Activated CD4-positive, alpha-beta T cell treated with anti-CD3 and anti-CD28 coated beads for 4 hours (primary cell): ENCODE measurements at places on chromosomes 4 and X.
A peak's percentile ranks its signal among the peaks of the same experiment; 100 is the strongest.

DNA sequence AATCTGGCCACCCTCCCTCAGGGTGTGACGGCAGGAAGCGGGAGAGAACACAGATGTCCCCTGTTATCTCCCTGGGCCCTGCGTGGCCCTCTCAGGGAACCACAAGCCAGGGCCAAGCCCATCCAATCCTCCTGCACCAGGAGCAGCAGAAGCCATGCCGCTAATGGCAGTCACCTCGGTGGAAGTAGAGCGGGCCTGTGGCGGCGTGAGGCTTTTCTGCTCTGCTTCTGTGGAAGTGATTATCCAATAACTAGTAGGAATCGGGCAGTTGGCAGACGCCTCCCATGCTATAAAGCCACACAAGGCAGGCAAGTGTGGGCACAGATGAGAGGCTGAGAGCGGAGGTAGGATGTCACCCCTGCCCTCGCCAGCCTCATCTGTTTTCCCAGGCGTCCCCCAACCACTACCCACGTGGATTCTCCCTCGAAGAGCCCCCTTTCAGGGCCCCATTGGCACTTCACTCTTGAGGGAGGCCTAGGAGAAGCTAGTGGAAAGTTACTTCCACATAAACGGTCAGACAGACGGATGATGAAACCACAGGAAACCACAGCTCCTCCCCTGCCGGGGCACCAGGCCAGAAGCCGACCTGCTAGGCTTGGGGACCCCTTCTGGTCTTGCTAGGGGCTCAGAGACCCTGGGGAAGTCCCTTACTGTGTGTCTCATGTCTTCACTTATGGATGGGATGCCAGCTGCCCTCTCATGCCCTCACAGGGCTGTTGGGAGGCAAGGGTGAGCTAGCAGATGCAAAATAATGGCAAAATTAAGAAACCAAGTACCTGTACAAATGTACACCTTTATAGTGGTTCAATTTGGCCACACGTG is 18.8 kb upstream of the TMSB4X start:
- DNase-seq: peak; percentile 50

DNA sequence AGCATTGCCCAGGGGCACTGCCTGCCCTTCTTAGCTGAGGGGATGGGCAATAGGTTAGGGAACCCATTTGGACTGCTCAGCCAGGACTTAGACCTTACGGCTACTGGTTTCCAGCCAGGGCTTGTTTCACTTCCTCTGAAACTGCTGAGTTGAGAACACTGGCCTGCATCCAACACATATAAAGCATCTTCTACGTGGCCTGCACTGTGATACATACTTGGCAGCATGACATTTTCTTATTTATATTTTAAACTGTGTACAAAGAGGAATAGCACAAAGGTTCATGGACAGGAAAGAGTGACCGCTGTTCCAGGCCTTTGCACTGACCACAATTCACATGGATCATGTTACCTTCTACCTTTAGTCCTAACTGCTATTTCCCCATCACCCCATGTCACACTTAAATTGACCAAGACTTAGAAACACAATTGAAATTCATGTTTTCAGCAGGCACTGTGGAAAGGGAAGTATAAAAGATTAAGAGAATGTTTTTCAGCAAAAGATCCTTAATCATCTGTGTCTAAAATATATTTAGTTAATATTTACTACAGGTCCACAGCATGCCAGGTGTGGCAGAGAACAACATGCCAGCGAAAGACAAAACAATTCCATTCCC is 43.7 kb downstream of the NLGN4X start:
- DNase-seq: no peak

DNA sequence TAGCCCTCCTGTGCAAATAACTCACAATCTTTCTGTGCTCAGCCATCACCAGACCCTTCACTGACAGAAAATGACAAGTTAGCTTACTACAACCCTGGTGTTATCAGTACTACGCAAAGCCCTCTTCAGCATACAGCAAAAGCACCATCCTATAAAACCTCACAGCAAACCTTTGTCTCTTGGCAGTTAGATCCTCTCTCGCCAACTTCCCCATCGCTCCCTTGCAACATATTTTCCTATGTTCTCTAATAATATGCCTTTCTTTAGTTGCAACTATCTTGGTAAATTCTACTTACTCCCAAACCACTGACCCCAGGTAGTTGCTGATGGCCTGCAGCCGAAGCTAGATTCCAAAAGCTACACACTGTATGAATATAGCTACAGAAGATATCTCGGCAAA is 856.9 kb upstream of the FRG1 start:
- no peak for DNase-seq

DNA sequence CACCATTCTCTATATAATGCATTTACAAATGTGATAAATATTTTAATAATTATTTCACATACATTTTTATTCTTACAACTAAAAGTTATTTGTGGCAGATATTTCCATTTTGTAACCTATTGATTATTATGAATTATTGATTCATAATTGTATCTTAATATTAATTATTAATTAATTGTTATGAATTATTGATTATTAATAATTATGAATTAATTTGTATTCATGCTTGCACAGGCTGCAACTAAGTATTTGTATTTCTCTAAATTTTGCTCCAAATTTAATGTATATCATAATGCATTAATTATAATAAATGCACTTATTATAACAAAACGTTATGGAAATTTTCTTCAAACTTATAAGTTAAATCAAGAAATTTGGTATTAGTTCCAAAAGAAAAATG is 929.7 kb downstream of the PCDH7 start:
- DNase-seq: no peak

GRCh38 chrX:136256026-136256425 is 4.8 kb upstream of the MAP7D3 start:
- no peak for DNase-seq

DNA sequence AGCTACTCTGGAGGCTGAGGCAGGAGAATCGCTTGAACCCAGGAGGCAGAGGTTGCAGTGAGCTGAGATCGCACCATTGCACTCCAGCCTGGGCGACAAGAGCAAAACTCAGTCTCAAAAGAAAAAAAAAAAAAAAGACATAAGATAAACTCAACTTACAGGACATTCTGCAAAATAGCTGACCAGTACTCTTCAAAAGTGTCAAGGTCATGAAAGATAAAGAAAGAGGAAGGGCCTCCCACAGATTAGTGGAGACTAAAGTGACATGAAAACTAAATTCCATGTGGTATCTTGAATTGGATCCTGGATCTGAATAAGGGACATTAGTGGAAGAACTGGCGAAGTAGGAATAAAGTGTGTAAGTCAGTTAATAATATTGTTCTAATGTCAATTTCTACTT is 63.3 kb downstream of the ZNF182 start:
- DNase-seq: no peak

DNA sequence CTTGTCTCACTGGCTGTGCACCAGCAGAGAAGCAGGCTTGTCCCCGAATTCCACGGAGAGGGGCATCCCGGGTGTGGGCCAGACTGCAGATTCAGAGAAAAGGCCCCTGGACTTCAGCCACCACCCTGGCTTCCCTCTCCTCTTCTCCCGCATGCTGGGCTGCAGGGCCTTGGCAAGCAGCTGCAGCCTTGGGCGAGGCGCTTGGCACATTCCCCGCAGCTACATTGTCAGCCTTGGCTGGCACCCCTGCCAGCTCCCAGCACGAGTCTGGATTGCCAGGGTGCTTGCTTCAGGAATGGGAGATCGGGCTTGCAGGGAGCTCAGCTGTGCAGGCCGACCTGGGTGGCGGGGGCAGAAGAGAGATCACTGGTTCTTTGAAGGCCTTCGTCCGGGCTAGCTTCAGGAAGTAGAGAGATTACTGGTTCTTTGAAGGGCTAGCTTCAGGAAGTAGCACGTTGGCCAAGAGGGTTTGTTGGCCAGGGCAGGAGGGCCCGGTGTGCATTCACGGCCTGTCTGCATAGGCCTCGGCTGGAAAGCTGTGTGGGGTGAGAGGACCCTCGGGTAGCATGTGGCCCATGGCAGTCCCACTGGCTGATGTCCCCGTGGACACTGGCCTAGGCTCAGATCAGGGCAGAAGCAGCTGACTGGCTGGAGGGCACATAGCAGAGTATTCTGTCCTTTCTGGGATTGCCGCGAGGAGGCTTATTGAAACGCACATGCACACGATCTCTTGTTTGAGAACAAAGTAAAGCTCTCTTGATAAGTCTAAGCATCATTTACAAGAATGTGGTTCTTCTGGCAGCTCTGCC is 2.7 kb downstream of the ABCD1 start:
- DNase-seq: no peak

- peak; percentile 26 for DNase-seq
Observed at GRCh38 chrX:2691543-2692220, 587 bp downstream of the CD99 start.

- no peak for DNase-seq
Observed at GRCh38 chrX:82961129-82961528, 547.0 kb upstream of the POU3F4 start.

- no peak for DNase-seq
Observed at GRCh38 chr4:7530082-7530481, 95.4 kb upstream of the PSAPL1 start.

- DNase-seq: no peak
Observed at GRCh38 chr4:70197842-70198241, 2.3 kb downstream of the ODAM start.

- no peak for DNase-seq
Observed at GRCh38 chrX:146278381-146278780, 460.8 kb downstream of the SLITRK2 start.

DNA sequence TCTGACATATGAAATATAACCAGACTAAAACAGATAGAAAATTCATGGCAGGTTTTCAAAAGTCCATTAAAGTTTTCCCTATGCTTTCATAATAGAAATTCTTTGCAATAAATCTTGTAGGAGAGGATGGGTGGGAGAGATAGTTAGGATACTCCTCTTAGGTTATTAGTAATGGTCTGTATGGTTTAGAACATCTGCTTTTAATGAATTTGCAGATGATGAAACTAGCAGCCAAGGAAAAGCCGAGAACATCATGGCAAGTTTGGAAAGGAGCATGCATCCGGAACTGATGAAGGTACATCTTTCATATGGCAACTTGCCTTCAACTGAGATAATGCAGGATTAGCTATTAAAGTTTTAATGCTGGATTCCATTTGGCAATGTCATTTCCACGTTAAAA is 70.7 kb downstream of the DOCK11 start:
- no peak for DNase-seq

GRCh38 chrX:118904218-118904617 is 70.2 kb upstream of the LONRF3 start:
- no peak for DNase-seq

GRCh38 chr4:76545226-76545884 is 110.3 kb downstream of the SHROOM3 start:
- DNase-seq: no peak

DNA sequence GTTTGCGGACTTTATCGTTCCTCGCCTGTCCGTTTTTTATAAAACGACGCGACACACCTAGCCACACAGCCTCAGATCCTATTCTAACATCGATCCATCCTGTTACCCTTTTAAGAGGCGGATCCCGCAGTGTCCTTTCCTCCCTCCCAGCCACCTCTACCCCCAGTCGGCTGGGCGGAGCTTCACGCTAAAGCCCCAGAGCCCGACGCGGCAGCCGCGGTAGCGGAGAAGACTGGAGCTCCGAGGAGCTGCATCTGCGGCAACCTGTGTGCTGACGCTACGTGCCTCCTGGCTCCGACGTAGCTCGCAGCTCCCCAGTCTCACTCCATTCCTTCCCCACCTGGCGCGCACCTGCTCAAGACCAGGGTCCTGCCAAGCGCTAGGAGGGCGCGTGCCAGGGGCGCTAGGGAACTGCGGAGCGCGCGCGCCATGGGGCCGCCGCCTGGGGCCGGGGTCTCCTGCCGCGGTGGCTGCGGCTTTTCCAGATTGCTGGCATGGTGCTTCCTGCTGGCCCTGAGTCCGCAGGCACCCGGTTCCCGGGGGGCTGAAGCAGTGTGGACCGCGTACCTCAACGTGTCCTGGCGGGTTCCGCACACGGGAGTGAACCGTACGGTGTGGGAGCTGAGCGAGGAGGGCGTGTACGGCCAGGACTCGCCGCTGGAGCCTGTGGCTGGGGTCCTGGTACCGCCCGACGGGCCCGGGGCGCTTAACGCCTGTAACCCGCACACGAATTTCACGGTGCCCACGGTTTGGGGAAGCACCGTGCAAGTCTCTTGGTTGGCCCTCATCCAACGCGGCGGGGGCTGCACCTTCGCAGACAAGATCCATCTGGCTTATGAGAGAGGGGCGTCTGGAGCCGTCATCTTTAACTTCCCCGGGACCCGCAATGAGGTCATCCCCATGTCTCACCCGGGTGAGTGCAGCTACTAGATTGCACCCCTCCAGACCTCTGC is at the start of gene RNF128:
Gene RNF128, plus strand, starts transcription at position 217 of the 953 bp plus-strand sequence. Its CDS starts 213 bp downstream, at position 430.
- DNase-seq: no peak

GRCh38 chr4:1768367-1769034 is 24.6 kb upstream of the FGFR3 start:
- DNase-seq: no peak

- DNase-seq: no peak
Observed at GRCh38 chrX:113580486-113580885, 739.9 kb upstream of the AMOT start.

GRCh38 chr4:85445050-85445639 is 29.8 kb upstream of the ARHGAP24 start:
- no peak for DNase-seq
